Right ventricle myocardium superior (tissue), 1 donor: ENCODE measurements at places on chromosomes 4 and X. TPM values are rescaled to one million over a fixed set of nuclear protein-coding genes. Genes with fewer than 3 reads are reported as not detected.

- no peak for DNase-seq
Measured at GRCh38 chr4:157897855-157898370, 274.9 kb downstream of the GASK1B start.

DNA sequence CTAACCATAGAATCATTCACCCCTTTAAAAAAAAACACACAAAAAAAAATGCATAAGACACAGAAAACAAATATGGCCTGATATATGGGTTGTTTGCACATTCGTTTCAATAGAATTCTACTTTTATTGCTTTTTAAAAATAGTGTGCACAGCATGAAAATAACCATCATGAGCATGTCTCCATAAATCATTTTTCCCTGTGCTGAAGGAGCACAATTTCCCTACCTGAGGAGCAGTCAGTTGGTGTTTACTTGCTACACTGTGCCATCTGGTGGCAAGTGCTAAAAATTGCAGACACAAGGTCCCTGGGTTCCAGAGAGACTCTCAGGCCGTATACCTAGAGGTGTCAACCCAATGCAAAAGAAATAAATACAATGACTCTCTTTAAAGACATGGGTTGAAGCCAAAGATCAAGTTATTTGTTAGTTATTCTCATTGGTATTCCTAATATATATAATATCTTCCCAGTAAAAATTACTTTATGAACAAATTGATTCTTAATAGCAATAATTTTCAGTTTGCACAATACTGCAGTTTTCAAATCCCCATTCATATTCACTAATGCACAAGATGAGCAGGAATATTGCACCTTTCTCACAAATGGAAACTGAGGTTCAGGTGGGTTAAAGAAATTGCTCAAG is 551.4 kb downstream of the IQCM start:
- DNase-seq, result no peak

STPG2 gene
- 0.22 TPM for total RNA-seq

DNA sequence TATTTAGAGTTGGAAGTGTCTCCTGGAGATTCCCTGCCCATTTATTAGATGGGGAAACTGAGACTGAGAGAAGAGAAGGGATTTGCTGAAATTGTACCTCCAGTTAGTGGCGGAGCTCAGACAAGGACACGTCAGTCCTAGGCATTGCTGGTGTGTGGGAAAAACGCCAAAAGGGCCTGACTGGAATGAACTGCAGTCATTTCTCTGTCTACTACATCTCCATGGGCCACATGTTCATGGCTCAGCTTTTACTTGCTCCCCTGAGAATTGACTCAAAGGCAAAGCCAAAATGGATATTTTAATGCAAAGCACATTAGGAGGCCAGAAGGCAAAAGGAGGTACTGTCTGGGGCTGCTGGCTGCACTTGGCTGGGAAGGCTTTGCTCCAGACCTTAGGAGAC is 3.9 kb downstream of the TFDP3 start:
- no peak for DNase-seq

DNA sequence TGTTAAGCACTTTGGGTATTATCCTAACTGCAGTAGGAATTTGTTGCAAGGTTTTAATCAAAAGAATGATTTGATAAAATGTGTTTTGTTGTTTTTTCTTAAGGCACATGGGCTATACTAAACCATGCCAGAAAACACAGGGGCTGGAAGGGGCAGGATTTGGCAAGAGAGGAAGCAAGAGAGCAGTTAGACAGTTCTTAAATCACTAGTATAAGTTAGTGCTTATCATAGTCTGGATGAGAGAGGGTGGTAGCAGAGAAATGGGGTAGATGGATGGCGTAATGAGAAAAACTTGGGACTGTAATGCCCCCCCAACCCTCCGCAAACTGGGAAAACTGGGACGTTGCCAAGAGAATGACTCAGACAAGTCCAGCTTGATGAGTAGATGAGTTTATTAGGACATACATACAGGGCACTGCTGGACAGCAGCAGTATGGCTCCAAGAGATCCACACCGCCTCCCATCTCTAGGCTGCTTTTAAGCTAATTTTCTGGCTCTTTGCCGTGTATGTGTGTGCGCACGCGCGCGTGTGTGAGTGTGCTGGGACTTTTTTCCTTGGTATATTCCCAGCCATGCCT is 151.5 kb downstream of the PDLIM5 start:
- DNase-seq, result no peak

BMP3 gene
- not detected for total RNA-seq

GRCh38 chrX:85611926-85612325 is 232.5 kb upstream of the POF1B start:
- no peak for DNase-seq

IL3RA gene
- 6.4 TPM for total RNA-seq

MAGEC2 gene
- total RNA-seq, result not detected

CCNA2 gene
- total RNA-seq, result 0.81 TPM

PCSK1N gene
- 0.30 TPM for total RNA-seq

DNA sequence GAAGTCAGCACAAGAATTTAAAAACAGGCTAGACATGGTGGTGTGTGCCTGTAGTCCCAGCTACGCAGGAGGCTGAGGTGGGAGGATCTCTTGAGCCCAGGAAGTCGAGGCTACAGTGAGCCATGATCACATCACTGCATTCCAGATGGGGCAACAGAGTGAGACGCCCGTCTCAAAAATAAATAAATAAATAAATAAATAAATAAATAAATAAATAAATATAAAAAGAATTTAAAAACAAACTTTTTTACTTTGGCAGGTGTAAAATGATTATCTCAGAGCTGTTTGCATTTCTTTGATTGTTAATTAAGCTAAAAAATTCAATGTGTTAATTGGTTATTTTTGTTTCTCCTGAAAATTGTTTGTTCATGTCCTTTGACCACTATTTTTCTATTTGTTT is 97.5 kb upstream of the RPS6KA3 start:
- no peak for DNase-seq

DNA sequence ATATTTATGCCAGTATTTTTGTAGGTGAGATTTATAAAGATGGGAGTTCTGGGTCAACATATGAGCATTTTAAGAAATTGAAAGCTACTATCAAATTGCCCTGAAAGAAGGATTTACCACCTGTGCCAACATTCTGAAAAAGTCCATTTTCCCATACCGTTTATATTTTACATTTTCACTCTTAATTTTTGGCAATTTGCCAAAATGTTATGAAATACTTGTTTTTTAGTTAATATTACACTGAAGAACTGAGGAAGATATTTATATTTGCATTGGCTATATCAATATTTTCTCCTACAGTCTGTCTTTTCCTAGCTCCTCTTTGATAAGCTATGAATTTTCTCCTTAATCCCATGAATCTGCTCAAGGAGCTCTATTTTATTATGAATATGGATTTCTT is 52.4 kb downstream of the DCHS2 start:
- DNase-seq, result no peak

DNA sequence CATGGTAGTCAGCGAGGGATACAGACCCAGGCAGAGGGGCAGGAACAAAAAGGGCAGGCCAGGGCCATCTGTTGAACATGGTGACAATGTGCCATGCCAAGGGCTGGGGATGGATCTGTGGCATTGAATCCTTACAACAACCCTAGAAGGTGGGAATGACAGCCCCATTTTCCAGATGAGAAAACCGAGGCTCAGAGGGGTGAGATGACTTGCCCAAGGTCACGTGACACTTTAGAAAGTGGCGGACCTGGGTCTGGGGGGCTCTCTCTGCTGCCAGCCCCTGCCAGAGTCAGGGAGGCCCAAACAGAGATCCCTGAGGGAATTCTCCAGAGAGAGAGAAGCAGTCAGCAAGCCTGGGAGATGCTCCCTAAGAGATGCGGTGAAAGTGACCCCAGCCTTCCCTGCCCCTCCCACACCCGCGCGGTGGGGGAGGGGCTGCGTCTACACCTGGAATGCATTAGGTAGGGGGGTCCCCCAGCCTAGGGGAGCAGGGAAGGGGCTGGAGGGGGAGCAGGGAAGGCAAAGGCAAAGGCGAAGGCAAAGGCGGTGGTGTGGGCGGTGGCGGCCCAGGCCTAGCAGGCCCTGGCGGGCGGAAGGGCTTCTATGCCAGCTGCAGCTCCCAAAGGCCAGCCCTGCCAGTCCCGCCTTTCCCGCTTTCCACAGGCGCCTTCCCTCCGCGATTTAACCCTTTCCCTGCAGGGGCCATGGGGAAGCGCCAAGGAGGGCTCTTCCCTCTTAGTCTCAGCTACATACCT is 13.0 kb downstream of the FGD1 start:
- DNase-seq, result peak; percentile 45

DNA sequence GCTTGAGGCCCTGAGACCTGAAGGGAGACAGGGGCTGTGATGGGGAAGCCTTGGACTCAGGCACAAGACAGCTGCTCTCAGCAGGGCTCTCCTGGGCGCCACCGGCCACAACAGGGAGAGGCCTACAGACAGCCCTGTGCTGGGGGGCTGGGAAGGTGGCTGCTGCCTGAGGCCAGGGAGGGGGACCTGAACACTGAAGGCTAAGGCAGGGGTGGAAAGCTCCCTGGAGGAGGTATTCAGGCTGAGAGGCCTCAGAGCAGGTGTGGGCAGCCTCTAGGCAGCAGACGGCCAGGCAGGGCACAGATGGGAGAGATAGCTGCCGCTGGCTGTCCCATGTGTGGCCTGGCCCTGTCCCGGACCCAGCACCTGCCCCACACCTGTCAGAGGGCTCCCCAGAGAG is 33.0 kb downstream of the TACC3 start:
- no peak for DNase-seq

- no peak for DNase-seq
Measured at GRCh38 chrX:78979789-78980464, 34.7 kb downstream of the P2RY10 start.

GRCh38 chr4:83109480-83110222 is 4.9 kb downstream of the PLAC8 start:
- DNase-seq, result peak; percentile 59

- no peak for DNase-seq
Measured at GRCh38 chrX:95953564-95953963, 731.1 kb upstream of the DIAPH2 start.

DNA sequence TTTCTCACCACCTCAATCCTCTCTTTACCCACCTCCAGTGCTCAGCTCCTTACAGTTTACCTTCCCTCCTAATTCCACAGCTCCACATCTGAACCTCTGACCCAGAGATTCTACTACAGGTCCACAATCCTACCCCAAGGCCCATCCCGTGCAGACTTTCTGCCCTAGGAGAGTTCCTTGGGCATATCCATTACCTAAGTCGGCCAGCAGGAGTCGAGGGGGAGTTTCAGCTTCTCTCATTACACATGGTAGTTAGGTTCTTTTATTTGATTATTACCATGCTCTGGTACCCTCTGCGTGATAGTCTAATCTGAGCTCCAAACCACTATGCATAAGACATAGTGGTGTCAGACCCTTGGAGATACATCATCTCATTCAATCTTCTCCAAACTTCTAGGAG is 117.9 kb downstream of the SH3RF1 start:
- no peak for DNase-seq

MGAT4D gene
- not detected for total RNA-seq

DNA sequence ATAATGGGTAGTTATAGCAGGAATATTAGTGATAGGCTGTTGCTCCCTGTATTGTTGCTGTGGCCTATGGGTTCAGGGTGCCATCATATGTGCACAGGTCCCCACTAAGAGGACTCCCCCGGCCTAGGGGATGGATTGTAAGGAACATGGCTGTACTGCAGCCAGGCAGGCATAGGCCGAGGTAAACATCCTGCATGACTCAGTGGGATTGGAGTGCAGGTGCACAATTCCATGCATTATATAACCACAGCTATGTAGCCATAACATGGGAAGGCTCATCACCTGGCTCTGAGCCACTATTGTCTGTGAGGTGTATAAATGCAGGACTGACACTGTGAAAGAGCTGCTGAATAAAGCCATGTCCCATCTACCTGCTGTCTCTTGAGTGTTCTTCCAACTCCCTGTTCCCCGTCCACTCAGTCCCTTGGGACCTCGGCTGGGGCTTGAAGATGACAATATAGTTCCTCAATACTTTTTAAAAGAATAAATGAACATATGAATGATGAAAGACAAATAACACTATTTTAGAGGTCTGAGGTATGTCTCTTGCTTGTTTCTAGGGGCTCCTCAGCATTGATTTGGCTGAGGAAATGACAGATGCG is 425.2 kb downstream of the IDS start:
- no peak for DNase-seq

GRCh38 chr4:148064451-148064850 is 332.6 kb downstream of the ARHGAP10 start:
- DNase-seq, result no peak

PNCK gene
- total RNA-seq, result 8.1 TPM

GYG2 gene
- total RNA-seq, result 1.3 TPM

- no peak for DNase-seq
Measured at GRCh38 chrX:149825424-149825823, 43.7 kb downstream of the MAGEA9 start.

DNA sequence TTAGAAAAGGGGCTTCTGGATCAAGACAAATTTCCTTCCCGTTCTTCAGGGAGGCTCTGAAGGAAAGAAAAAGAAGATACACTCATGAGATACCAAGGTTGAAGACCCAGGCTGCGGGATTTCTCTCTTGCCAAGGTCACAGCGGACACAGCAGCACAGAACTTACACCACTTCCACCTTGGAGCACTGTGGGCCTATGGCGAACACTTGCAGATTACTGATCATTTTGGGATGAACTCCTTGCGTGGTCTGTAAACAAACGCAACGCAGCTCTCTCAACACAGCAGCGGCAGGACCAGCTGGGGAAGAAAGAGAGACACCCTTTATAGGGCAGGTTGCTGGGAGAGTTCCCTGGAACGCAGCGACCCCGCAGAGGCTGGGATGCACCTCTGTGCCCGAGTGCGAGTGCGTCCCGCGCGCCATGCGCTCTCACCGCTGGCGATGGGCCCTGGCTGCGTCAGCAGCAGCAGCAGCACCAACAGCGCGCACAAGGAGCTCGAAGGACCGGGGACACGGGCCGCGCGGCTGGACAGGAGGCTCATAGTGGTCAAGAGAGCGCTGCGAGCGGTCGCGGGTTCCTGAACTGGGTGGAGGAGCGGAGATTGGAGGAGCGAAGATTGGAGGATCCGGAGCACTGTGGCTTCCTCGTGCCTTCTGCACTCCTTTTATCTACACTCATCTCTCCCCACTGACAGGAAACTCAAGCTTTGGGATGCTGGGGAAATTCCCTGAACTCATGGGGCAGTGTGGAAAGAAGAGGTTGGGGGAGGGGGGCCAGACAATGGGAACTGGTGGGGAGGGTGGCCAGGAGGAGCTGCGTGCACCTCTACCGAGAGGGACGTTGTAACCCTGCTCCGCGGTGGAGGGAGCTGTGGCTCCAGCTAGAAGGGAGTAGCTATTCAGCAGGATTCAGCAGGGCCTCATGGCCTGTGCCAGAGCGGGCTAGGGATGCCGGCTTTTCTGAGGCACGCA is at the start of gene CXCL5:
Gene CXCL5, minus strand, starts transcription at position 638 of the 972 bp plus-strand sequence. Its CDS starts 96 bp downstream, at position 542.
- peak; percentile 43 for DNase-seq

GRCh38 chr4:180219080-180219479 is 2024.1 kb upstream of the TENM3 start:
- DNase-seq, result no peak

DNA sequence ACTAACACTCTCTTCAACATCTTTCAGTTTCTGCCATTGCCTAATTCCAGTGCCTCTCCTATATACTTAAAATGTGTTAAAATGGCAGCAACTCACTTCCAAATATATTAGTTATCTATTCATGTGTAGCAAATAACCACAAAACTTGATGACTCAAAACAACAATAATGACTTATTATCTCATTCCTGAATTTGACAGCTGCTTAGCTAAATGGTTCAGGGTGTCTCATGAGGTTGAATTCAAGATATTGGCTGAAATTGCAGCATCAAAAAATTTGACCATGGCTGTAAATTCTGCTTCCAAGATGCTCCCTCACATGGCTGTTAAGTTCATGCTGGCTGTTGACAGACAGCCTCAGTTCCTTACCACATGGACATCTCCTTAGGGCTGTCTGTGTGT is 25.3 kb downstream of the PITX2 start:
- DNase-seq, result no peak

IL1RAPL2 gene
- total RNA-seq, result not detected

TET2 gene
- total RNA-seq, result 11.8 TPM

GRCh38 chr4:123661080-123661737 is 264.6 kb downstream of the SPRY1 start:
- no peak for DNase-seq
